ENCODE measurements at places on chromosomes 3 and 15.

DNA sequence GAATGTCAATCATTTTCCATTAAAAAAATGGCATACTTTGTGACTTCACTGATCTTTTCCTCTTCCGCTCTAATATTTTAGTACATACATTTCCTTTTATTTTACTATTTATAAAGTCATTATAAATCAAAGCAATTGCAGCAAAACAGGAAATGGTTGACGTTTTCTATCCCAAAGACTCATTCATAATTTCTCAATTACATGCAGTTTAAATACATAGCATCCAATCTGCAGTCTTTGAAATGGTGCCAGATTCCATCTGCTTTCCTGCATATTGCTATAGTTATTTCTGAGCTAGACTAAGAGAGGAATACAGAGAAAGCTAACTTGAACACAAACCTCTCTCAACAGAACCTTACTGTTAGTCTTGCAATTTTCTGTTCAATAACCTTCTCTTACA is 179.8 kb downstream of the ZPLD1 start:
- no peak for DNase-seq

DNA sequence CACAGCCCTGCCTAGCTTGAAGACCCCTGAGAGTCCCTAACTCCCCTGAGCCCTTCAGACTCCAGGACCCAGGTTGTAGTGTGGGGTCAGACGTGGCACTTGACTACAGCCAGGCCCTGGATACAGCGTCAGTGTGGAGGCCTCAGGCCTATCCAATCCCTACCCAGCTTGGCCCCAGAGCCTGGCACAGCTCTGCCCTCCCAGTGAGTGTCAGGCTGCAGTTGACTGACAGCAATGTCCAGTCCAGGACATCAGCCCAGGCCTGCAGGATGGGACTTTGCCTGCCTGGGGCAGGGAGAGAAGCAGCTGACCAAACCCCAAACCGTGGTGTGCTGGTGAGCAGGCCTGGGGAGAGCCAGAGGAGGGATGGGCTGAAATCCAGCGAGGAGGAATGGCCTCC is 27.3 kb downstream of the KLF13 start:
- no peak for DNase-seq

DNA sequence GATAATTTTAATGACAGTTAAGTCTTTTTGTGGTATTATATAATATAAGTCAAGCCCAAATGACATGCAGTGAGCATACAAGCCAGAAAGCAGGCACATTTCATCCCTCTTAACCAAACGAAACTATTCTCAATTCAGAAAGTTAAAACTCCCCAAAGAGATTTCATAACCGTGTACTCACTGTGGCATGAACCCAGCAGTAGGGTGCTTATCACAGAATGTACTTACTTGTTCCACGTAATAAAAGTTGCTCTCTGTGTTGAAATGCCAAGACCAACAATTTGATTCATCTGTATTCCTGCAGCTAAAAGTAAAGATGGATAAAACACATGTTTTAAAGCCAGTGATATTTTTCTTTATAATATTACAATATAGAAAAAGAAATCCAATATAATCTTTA is 12.1 kb downstream of the GK5 start:
- DNase-seq, result no peak

DNA sequence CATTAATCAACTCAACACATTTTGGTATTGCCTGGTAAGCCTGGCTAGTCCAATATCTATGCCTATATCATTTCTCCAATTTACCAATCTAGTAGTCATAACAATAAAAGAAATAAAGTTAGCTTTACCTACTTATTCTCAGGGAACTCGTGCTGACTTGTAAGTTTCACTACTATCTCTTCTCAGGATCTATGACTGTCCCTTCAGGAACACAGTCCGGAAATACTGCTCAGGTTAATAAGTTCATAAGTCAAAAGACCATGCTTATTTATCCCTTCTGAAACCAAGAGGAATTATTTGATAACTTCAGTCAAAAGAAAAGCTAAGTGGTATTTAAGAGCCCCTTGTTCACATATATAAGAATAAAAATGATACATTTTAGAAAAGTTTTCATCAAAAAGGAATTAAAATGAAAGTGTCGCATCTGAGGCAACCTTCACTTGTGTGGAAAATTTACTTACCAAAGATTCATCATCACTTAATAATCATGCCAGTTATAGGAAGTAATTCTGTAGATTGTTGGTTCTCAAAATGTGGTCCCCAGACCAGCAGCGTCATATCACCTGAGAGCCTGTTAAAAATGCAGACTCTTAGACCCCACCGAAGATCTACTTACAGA is 15.5 kb upstream of the THRB start:
- no peak for DNase-seq

DNA sequence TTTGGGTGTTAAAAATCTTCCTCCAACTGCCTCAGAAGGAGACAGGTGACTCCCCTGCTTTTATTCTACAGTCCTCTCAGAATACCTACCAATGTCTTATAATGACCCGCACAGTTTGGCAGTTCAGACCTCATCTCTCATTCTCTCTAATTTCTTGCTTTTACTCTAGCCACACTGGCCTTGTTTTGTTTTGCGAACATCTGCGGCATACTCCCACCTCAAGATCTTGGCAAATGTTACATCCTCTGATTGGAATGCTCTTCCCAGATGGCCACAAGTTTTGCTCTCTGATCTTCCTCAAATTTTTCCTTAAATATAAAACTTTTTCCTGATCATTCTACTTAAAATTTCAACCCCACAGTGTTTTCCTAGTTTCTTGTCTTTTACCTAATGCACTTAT is 94.1 kb downstream of the PLSCR2 start:
- DNase-seq, result no peak

DNA sequence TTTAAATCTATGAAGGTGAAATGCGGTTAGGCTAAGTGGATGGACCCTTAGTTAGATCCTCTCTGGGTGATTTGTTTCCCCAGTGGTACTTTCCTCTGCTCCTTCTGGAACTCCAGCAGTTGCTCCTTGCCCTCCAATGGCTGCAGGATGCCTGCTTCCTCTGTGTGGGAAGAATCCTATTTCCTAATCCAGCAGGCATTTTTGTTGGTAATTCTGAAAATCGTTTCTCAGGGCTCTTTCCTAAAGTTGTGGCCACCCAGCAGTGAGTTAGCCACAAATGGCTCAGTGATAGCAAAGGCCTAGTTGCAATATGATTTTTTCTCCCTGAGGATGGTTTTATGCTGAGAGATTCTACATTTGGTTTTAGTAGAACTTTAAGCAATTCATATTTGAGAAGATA is 332.3 kb upstream of the C2CD4B start:
- no peak for DNase-seq

- DNase-seq, result no peak
Observed at GRCh38 chr3:61182662-61183061, 68.6 kb downstream of the FHIT start.

- DNase-seq, result no peak
Observed at GRCh38 chr15:98883478-98883877, 124.1 kb downstream of the PGPEP1L start.

DNA sequence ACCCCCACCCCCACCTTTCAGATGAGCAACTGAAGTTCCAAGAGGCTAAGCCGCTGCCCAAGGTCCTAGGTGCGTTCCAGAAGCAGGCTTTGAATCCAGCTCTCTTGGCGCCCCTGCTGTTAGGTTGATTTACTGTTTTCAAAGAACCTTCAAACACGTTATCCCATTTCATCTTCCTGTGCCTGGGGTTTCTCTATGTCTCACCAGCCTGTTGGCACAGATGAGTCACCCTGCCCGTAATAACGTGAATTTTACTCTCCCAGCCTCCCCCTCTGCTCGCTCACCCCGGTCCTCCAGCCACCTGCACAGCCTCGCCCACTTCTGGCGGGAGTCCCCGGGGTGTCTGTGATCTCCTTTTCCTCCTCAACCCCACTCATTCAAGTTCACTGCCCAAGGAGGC is 13.0 kb upstream of the TSEN2 start:
- DNase-seq, result no peak

DNA sequence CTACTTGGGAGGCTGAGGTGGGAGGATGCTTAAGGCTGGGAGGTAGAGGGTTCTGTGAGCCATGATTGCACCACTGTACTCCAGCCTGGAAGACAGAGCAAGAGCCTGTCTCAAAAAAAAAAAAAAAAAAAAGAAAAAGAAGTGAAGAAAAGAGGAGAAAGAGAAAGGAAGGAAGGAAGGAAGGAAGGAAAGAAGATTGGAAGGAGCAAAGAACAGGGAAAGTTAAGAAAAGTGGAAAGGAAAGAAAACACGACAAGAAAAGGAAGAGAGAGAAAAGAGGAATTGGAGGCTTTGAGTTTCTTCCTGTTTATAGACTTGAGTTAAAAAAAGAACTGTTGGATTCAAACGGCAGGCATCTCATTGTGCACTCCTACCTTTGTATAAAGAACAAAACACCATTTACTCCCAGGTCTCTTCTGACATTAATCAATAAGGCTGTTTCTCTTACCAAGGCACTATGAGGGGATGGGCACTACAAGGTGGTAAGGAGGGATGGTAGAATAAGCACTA is 73.5 kb downstream of the EDEM1 start:
- DNase-seq, result no peak

GRCh38 chr3:143135150-143135549 is 15.6 kb downstream of the CHST2 start:
- DNase-seq, result no peak

DNA sequence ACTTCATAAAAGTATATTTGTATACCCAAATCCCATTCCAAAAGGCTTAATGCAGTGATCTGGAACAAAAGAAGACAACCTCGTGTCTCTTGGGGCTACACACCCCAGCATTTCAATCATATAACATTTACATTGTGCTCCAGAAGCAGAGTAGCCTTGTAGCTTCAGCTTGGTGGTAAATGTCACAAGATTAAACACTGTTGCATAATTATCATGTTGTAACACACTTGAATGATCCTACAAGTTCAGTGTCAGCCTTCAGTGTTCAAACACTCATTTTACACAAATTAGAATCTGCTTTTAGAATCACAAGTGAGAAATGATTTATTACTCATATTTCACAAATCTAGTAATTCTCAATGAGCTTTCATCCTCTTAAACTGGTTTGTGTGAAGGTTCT is 122.6 kb downstream of the CNTN3 start:
- DNase-seq, result no peak

DNA sequence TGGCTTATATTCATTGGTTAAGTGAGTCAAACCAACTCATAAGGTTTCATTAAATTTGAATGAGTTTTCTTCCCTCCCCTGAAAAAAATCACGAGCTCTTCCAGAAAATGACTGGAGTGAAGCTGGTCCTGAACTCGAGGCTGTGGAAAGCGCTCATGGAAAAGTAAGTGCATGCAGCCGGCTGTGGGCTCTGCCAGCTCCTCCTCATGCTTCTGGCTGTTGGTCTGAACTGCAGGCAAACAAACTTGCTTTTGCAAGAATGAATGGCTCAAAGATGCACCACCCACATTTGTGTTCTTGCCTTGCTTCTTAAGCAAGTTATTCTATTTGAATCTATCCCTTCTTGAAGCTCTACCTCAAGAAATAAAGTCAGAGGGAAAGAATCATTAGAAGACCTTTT is 6.2 kb downstream of the ETV5 start:
- DNase-seq, result no peak

DNA sequence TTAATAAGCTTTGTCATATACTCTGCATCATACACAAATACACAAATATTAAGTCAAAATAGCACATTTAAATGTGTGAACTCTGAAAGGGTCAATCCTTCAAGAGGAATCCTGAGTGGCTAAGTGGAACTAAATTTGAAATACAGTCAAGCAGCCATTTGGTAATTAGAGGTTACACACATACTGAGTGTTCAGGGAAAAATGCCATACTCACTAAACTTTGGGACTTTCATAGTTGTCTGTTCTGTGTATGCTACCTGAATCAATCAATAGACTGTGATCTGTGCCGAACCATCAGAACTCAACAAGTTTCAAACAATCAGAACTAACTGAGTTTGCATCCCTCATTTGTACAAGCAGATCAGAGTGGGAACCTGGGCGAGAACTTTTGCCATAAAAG is 15.3 kb downstream of the ANKRD28 start:
- DNase-seq, result no peak

- DNase-seq, result no peak
Observed at GRCh38 chr3:29318251-29318650, 37.4 kb downstream of the RBMS3 start.

GRCh38 chr15:90002428-90002844 is 1.3 kb downstream of the ZNF710 start:
- DNase-seq, result no peak

DNA sequence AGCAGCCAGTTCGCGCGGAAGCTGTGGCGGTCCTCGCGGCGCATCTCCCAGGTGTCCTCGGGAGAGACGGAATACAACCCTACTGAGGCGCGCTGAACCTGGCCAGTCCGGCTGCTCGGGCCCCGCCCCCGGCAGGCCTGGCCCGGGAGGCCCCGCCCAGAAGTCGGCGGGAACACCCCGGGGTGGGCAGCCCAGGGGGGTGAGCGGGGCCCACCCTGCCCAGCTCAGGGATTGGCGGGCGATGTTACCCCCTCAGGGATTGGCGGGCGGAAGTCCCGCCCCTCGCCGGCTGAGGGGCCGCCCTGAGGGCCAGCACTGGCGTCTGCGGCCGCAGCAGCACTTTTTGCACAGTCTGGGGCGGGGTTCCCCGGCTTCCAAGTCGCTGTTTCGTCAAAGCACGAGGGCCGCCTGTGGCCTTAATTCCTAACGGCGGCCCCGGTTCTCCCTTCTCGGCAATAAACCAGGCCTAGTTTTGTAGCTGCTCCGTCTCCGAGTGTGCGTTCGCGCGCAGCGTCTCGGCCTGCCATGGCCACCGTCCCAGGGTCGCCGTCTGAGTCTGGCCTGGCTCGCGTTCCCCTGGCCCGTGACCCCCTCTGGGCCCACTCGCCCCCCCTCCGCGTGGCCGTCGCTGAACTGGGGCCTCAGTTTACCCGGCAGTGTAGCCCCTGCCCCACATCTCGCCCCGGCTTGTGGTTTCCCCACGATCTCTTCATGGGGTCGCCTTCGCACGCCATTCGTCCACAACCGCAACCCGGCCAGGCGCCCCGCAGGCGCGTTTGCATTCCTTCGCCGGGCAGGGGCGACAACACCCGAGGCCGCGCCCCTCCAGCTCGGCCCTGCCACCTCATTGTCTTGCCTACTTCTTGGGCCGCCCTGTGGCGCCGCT is 30.0 kb downstream of the NBEAL2 start:
- no peak for DNase-seq

DNA sequence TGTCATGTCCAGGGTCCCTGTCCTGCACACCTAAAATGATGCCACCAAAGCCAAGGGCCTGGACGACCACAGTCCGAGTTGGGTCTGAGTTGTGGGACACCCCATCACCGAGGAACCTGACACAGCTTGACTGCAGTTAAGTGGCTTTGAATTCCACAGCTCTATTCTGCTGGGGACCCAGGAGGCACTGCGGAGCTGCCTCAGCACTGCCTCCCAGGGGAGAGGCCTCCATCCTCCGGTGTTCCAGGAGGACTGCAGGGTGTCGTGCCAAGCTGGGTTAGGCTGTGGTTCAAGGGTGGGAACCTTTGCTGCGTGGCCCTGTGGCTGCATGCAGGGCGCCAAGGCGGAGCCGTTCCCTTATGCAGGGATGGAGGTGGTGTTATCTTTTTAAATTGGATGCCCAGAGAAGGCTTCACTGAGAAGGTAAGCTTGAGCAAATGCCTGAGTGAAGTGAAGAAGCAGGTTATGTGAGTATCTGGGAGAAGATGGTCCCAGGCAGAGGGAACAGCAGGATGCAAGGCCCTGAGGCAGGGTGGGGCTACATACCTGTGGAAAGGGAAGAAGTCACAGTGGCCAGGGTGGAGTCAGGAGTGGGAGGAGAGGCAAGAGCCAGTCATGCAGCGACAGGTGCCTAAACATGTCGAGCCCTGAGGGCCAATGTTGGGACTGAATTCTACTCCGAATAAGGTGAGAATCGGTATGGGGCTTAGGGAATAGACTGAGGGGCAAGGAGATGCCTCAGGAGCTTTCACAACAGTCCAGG is 144.8 kb downstream of the TPRA1 start:
- no peak for DNase-seq

- DNase-seq, result no peak
Observed at GRCh38 chr3:119636891-119637611, 23.3 kb downstream of the POPDC2 start.
